ENCODE measurements at places on chromosomes 4 and X.
A peak's percentile ranks its signal among the peaks of the same experiment; 100 is the strongest.

GRCh38 chr4:25727711-25728493 is 72.3 kb downstream of the SLC34A2 start:
- no peak for DNase-seq

DNA sequence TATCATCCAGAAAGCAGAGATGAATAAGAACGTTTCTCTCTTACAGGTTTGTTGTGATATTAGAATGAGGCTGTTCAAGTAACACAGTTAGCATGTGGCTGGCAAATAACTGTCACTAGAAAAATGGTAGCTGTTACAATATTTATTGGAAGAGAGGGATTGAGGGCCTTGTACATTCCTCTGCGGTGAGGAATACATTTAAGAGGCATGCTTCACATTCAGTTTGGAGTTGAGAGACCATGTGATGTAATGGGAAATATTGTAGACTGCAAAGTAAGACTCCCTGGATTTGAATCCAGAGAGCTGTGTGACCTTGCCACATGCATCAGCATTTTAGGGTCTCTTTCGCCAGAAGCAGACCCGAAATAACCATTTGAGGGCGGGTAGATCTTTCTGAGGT is 104.8 kb upstream of the KIT start:
- no peak for DNase-seq

- DNase-seq, result peak; percentile 75
Observed at GRCh38 chr4:110196206-110196870, 2.1 kb downstream of the ELOVL6 start.

GRCh38 chr4:133147921-133148689 is 989 bp upstream of the PCDH10 start:
- no peak for DNase-seq

DNA sequence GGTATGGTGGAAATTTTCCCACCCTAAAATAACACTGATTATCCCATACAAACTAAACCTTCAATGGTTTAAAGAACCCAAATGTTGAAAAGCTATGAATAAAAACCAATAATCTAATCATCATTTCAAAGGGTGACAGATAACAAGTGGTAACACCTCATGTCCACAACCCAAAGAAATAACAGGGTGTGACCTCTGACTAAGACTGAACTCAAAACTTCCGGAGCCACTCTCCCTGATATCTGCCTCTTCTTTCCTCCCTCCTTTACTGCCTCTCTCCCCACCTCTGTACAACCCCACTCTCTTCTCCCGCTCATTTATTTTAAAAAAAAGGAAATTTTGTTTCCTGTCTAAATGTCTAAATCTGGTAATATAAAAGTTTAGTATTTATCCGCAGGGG is 11.5 kb downstream of the FBXW7 start:
- DNase-seq, result no peak

- no peak for DNase-seq
Observed at GRCh38 chr4:97942137-97942536, 201.1 kb downstream of the STPG2 start.

GRCh38 chr4:1846580-1846979 is 9.4 kb downstream of the LETM1 start:
- no peak for DNase-seq

DNA sequence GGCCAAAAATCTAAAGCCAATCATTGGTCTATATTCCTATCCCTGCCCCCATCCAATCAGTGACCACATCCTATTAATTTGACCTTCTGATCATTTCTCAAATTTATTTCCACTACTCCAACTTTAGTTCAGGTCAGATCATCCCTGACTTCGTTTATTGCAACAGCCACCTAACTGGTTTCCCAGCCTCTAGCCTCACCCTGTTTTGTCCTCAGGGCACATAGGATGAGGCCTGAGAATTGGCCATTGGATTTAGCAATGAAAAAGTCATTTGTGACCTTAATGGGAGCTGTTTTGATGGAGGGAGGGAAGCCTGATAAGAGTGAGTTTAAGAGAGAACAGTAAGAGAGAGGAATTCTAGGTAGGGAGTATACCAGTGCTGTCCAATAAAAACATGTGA is 155.0 kb downstream of the AMMECR1 start:
- DNase-seq, result no peak

DNA sequence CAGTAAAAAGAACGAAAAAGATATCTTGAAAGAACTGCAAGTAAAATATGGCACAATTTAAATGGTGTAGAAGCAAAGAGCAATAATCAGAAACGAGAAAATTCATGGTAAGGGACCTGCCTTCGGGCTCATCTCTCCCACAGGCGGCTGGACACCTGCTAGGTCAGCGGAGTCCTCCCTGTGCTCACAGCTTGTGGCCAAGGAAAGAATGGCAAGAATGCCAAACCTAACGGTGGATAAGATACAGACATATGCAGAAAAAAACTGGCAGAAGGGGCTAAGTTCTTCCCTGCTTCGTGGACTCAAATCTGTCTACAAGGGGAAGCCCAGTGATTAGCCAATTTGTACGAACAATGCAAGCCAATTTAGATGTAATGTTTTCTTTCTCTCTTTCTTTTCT is 152.1 kb upstream of the VCX start:
- peak; percentile 58 for DNase-seq

DNA sequence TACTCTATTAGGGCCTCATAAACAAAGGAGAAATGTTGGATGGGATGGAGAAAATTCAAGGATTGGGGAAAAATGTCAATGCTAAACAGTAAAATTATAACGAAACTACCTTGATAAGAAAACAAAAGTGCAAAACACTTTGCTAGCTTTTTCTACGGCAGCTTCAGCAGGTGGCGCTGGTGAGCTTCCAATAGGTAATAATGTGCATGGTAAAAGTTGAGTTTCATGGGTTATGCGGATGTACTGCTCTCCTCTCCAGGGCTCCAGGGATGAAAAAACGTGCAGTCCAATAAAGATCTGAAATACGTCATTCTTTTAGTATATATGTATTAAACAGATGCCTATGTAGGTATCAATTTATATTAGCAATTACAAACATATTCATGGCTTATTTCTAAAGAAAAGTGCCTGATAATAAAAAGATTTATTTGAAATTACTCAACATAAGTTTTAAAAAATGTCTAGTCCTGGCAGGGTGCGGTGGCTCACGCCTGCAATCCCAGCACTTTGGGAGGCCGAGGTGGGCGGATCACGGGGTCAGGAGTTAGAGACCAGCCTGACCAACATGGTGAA is 239.6 kb downstream of the GRXCR1 start:
- peak; percentile 78 for DNase-seq

DNA sequence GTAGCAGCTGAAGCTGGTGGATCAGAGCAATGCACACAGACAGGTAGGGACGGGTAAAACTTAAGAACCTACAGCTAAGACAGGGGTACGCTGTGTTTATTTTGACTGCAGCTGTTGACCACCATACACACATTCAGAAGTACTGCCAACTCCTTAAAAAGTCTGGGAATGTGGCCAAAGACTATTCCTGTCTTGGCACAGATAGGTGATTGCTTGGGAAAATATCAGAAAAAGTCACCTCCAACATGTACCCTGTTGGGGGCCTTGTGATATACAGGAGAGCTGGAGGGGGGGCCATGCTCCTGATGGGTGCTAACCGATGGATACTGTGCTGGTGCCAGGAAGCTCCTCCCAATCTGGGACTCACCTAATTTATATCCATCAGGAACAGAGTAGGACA is 121.2 kb downstream of the VCX2 start:
- peak; percentile 89 for DNase-seq

- DNase-seq, result no peak
Observed at GRCh38 chrX:4881277-4881676, 1167.8 kb upstream of the PRKX start.

GRCh38 chrX:101195442-101196173 is 24.0 kb upstream of the DRP2 start:
- DNase-seq, result no peak

- no peak for DNase-seq
Observed at GRCh38 chr4:72375073-72375736, 193.8 kb downstream of the ADAMTS3 start.

DNA sequence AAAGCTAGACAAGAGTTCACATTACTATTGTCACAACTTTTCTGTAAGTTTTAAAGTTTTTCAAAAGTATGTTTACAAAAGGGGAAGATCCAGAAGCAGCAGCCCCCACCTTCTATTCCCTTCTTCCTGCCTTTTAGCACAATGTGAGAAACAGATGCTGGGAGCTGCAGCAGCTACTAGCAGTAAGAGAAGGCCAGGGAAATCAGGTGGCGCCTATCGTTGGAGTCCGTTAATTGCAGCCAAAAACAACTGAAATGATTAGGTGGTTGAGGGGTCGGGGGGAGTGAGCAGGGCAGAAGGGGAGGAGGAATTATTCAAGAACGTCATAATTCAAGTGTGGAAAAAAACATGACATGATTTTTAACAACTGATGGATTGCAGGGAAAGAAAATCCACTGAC is 27.4 kb downstream of the FRYL start:
- DNase-seq, result no peak

DNA sequence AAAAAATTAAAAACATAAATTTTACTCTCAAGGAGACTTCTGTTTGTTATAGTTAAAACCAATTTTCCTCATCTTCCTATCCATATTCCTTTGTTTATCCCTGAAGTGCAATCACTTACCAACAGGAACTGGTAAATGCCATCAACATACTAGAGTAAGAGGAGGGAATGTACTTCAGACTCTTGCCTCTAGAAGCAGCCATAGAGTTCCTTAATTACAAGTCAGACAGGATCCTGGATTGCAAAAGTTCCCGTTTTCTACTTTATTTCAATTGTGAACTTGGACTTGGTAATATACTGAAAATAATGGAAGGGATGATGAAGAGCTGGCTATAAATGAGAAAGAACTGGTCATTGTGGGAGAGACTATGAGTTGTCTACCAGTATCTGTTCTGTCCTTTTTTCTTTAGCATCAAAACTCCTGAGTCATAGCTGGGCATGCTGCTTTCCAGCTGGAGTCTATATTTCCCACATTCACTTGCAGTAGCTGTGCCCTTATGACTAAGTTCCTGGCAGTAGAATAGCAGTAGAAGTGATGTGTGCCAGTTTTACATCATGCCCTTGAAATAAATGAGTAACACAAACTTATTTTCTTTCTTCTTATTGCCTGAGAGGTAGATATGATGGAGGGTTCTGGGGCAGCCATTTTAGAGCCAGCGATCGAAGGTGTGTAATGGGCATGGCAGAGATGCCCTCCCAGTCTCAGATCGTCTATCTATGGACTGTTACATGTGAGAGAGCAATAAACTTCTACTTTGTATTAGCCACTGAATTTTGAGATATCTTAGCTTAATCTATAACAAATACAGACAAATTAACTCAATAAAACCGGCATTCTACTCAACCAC is 26.8 kb upstream of the SPARCL1 start:
- DNase-seq, result no peak

GRCh38 chr4:3787489-3788365 is 21.5 kb downstream of the ADRA2C start:
- DNase-seq, result no peak

- no peak for DNase-seq
Observed at GRCh38 chr4:108787106-108787505, 24.3 kb upstream of the ETNPPL start.

GRCh38 chr4:129138810-129139496 is 43.0 kb downstream of the C4orf33 start:
- peak; percentile 10 for DNase-seq

DNA sequence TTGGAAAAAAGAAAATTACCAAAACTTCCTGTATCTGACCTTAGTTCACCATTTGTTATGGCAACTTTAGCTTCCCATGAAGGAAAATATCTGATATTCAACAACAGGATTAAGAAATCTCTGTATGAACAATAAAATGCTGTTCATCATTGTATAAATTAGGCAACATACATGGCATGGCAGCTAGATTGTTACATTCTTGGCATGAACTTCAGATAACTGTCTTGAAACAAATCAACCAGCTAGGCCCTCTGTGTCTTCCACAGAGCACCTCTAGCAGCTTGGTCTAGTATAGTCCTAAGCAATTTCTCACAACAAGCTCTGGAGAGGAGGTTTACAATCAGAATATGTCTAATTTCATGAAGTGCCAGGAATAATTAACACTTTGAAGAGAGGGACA is 105.4 kb upstream of the PCDH7 start:
- no peak for DNase-seq

GRCh38 chr4:78613522-78614321 is 62.2 kb downstream of the ANXA3 start:
- DNase-seq, result peak; percentile 24

- DNase-seq, result peak; percentile 58
Observed at GRCh38 chr4:71713611-71714203, 70.2 kb downstream of the GC start.

DNA sequence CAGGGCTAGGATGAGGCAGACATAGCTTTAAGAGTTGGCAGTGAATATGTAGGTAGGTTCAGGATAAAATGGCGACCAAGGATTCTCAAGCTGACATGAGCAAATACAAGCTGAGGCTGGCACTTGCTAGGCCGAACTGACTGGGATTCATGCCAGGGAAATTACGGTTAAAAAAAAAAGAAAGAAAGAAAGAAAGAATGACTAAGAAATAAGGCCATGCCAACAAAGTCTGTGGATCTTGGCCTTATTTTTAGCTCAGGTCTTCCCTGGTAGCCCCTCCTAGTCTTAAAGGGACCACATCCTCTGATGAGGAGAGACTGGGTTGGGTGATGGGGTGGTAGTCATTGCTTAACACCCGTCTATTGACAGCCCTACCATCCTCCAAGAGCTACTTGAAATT is 64.4 kb upstream of the KLHL13 start:
- no peak for DNase-seq
